ENCODE measurements at places on chromosomes 2 and 18.

DNA sequence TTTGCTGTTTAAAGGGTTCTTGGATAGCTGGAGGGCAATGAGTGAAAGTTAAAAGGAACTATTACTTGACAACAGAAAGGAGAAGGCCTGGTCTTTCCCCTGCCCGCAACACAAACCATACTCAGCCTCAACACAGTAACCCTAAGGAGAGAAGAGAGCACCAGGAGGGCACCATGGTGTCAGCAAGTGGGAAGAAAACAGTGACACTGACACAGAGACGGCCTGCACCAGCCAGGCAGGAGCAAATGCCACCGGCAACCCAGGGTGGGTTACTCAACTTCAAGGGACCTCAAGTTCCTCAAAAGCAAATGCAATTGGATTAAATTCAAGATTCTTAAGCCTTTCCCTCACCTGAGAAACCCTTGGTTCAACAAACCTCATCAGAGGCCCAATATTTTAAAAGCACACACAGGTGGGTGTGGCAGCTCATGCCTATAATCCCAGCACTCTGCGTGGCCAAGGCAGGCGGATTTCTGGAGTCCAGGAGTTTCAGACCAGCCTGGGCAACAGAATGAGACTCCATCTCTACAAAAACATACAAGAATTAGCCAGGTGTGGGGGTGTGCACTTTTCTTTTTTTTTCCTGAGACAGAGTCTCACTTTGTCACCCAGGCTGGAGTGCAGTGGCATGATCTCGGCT lies 52.3 kb downstream of the TFCP2L1 start:
- no peak for DNase-seq

- DNase-seq: peak; percentile 69
These were observed at the start of gene RAB27B for GRCh38 chr18:54828281-54828881. RAB27B (plus strand) TSS chr18:54828477; CDS start chr18:54877586, 49,109 bp downstream.

DNA sequence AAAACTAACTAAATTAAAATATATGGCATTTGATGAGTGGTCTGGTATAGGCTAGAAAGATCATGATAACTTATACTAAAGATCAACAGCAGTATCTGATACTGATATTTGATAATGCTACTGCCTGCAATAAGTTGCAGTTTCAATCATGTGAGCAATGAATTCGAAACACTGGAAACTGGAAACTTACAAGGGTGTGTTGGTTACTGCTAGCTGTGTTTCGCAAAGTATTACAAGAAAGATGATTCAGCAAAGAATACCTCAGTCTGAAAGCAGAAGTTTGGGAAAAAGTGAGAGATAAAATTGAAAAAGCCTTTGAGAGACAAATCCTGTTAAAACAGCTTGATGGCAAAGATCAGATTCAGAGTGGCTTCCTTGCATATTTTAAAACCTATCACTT lies 294.5 kb downstream of the CCDC178 start:
- no peak for DNase-seq

GRCh38 chr2:19185086-19185485 lies 173.3 kb downstream of the OSR1 start:
- no peak for DNase-seq

GRCh38 chr2:180261976-180262375 lies 254.9 kb upstream of the CWC22 start:
- DNase-seq: no peak

DNA sequence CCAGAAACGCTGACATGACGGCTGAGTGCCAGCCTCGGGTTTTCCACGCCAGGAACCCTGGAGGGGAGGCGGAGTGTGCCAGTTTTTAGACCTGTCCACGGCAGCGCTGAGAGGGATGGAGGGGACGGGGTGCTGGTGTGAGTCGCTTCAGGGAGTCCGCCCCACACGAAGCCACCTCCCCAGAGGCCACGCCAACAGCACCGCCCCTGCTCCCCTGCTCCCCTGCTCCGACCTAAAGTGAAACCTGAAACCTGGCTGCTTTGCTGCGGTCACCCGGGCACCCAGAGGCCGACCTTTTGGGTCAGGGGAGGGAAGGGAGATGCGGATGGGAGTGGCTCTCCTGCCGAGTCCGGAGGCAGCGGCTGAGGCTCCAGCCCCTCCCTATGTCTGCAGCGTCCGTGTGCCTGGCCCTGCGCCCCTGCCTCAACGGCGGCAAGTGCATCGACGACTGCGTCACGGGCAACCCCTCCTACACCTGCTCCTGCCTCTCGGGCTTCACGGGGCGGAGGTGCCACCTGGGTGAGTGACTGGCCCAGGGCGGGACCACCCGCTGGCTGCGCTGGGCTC lies 38.1 kb downstream of the SNED1 start:
- DNase-seq: peak; percentile 34

DNA sequence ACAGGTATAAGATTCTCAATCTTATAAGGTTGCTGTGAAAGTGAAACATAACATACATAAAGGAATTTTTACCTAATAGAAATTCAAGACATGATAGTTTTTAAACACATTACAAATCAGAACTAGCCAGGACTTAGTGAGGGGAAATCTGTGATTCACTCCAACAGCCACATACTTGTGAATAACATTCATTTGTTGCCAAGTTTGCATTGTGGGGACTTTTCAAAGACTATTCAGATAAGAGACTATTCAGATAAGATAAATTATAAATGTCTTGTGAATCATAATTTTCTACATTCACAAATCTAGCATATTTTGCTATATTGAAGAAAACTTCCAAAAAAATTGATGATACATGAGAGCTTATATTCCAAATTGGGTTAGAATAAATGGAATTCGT lies 345.3 kb upstream of the CDH20 start:
- DNase-seq: no peak

GRCh38 chr2:234357666-234358065 lies 139.2 kb downstream of the ARL4C start:
- DNase-seq: no peak

- no peak for DNase-seq
These were observed 244.1 kb upstream of the NRP2 start for GRCh38 chr2:205438241-205438640.

GRCh38 chr2:29218550-29219125 lies 103.4 kb downstream of the CLIP4 start:
- no peak for DNase-seq

GRCh38 chr2:37992601-37993000 lies 67.5 kb downstream of the RMDN2 start:
- DNase-seq: no peak

DNA sequence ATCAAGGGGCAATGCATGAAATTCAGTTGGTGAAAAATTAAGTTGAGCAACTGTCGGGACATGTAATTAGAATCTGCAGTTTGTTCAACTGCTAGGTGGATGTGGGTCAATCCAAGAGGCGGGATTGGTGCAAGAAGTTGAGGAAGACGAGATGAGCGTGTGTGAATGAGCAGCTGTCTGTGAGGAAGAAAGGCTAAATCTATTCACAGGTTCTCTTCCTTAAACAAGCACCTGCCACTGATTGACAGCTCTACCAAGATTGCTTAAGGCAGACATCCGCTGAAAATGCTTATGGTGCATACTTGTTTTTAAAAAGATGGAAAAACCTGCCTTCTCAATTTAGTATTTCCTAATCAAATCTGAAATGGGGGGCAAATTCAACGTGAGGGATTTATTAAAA lies 323.4 kb upstream of the THUMPD2 start:
- DNase-seq: no peak

GRCh38 chr2:230668939-230669303 lies 43.7 kb upstream of the CAB39 start:
- no peak for DNase-seq

DNA sequence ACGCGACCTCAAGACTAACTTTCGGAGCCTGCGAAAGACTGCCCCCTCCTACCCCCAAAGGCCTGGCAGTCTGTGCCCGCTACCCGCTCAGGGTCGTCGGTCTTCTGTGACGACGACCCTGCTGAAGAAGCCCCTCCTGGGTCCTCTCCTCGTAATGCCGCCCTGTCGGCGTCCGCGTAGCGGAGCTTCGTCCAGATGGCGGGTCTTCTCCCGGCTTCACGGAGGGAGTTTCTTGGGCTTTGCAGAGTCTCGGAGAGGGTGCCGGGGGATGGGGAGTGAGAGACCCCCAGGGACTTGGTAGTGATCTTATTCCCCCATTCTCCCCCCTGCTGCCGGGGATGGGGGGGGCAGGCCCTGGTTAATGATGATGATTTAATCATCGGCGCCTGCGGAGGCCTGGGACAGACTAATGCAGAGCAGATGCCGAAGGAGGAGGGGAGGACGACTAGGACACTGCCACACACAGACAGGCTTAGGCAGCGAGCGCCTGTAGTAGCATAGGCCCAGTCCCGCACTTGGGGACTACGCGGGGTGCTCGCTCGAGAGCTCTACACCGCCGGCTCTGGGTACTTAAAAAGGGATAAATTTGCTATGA lies 528 bp upstream of the PCGF1 start:
- DNase-seq: no peak

DNA sequence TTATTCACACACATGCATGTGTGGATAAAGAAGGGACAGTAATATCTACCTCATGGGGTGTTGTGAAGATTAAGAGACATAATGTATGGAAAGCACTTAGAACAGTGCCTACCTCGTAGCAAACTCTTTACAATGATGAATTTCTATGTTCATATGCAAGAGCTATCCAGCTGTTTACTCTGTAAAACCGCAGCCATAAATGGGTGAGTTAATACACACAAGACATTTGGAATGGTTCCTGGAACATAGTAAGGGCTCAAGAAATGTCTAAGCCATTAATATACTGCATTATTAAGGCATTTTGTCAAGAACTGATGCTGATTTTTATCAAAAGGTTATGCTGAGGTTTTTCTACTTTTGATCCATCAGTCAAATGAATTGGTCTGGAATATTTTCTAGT lies 1076.2 kb downstream of the TSN start:
- DNase-seq: no peak

DNA sequence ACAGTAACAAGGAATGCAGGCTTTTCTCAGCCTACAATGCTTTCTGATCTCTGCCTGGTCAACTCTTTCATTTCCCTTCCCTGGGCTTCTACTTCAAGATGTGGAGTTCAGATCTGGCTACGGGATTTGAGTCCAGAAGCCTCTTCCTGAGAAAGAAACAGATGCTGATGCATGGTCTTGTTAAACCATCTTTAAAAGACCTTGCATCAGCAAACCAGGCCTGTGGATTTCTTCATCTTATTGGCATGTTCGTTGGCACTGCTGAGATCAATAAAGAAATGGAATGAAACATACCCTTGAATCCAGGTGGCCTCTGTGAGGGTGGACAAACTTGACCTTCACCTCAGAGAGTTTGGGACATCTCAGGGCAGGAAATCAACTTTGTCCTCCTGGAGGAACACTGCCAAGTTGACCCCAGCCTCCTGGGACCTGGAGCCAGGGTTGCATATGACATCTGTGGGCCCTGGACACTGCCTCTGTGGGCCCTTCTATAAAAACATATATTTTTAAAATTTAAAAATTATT lies 21.4 kb downstream of the IGFBP2 start:
- no peak for DNase-seq

GRCh38 chr2:125073440-125073839 lies 1048.4 kb downstream of the CNTNAP5 start:
- DNase-seq: no peak

DNA sequence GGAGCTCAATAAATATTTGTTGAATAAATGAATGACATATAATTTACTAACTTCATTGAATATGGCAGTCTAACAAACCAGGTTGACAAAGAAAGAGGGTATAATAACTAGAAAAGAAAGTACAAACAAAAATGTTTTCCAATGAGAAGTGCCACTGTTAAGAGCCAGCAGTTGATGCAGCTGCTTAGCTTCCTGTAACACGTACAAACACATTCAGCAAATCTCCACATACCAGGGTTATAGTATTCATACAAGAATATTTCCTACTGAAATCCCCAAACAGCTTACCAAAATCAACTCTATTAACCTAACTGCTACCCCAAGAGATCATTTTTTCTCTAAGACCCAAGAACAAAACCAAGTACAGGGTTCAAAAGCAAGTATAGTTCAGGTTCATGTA lies 77.7 kb downstream of the THADA start:
- peak; percentile 17 for DNase-seq

DNA sequence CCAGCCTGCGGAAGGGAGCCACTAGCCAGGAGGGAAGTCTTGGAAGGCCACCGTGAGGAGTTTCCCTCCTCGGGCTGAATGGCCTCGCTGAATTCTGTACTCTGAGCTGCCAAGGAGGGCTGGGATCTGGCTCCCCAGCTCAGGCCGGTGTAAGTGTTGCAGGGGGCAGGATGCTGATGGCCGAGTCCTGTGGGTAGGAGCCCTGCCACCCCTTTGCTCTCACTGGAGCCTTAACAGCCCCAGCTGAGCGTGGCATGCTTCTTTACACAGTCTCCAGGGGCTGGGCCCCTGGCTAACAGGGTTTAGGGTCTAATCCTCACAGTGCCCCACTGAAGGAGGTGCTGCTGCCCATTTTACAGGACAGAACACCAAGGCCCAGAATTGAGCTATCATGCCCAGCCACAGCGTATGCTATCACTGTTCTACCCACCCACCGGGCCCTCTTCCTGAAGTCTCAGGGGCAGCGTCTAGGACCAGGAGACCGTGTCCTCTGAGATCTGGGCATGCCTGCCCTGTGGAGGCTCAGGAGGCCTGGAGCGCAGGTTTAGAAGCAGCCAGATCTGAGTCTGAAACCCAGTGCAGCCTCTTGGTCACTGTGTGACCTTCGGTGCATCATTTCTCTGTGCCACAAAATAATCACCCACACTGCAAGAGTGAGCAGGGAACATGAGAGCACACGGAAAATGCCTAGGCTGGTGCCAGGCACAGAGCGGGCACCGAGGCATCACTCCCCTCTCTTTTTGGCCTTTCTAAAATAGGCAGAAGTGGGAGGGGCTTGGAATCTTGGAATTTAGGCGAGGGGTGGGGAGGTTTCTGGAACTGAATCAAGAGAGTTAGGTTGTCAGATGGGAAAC lies 42.9 kb downstream of the TMEM37 start:
- no peak for DNase-seq

- no peak for DNase-seq
These were observed 1.8 kb downstream of the CNNM3 start for GRCh38 chr2:96817882-96818281.

DNA sequence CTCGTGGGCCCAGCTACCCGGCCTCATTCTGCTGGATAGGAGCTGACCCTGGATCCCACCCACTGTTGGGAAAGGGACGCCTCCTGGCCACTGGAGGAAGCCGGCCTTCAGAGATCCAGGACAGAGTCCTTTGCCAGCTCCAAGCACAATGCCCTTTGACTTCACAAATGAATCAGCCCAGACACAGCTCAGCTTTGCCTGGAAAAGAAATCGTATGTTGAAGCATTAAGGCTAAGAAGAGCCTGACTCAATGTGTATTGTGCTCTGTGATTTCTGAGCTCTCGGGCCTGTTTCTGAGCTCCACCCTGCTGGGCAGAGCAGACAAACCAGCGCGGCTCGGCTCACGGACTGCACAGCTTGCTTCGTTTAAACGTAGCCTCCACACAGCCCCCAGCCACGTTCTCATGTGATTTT lies 162.9 kb upstream of the APCDD1 start:
- no peak for DNase-seq

- no peak for DNase-seq
These were observed 617.3 kb upstream of the LRATD1 start for GRCh38 chr2:14015113-14015630.

GRCh38 chr18:79818631-79819030 lies 20.9 kb downstream of the KCNG2 start:
- DNase-seq: no peak

- no peak for DNase-seq
These were observed 102.3 kb upstream of the GATA6 start for GRCh38 chr18:22067109-22067508.

- no peak for DNase-seq
These were observed 72.2 kb upstream of the RBM44 start for GRCh38 chr2:237726401-237726830.

- no peak for DNase-seq
These were observed 112.5 kb upstream of the CREB1 start for GRCh38 chr2:207417301-207417718.

GRCh38 chr2:23135481-23136100 lies 249.4 kb upstream of the KLHL29 start:
- DNase-seq: peak; percentile 19

Measured in RWPE1 (cell line).